Effector CD4-positive, alpha-beta T cell (primary cell): ENCODE measurements at places on chromosomes 1 and 21.

GRCh38 chr1:44405031-44405797, at the start of gene RNF220:
RNF220 (plus strand) TSS chr1:44405255.
- no peak for DNase-seq

DNA sequence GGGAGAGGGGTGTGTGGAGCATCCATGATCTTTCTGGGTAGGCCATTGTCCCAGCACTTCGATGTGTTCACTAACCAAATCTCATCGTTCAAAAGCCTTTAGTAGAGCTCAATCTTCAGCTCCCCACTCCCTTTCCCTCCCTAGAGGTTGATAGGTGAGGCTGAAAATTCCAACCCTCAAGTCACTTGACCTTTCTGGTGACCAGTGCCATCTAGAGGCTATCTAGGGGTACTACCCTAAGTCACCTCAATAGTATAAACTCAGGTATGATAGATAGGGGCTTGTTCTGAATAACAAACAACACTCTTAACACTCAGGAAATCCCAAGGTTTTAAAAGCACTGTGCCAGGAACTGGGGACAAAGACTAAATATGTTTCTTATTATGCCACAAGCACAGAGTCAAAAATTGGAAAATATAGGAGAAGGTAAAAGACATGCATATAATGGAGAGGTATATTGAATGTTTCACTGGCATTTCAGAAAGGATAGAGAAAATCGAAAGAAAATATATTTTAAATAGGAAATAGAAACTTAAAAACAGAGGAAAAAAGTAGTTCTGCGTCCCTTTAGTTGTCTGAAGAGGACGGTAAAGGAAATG, 42.9 kb upstream of the CD53 start:
- peak; percentile 7 for DNase-seq

- DNase-seq: no peak
Observed at GRCh38 chr1:217718873-217719272, 87.7 kb downstream of the SPATA17 start.

- peak; percentile 55 for DNase-seq
Observed at GRCh38 chr1:26541816-26542711, 12.5 kb downstream of the RPS6KA1 start.

DNA sequence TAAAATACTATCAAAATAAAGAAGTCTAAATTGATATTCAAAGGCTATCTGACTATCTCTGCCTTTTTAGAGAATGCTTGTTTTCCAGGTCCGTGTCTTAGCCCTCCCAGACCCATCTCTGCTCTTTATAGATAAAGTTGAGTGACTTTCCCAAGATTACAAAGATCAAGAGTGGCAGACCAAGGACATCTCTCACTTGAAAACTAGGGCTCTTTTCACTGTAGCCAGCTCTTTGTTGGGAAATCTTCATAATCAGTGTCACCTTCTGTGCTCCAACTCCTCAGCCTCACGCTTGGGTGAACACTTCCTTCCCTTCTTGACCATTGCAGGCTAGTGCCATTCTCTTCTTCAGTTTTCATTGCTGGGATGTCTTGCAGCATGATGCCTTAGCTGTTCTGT, 211.1 kb downstream of the PBX1 start:
- DNase-seq: no peak

DNA sequence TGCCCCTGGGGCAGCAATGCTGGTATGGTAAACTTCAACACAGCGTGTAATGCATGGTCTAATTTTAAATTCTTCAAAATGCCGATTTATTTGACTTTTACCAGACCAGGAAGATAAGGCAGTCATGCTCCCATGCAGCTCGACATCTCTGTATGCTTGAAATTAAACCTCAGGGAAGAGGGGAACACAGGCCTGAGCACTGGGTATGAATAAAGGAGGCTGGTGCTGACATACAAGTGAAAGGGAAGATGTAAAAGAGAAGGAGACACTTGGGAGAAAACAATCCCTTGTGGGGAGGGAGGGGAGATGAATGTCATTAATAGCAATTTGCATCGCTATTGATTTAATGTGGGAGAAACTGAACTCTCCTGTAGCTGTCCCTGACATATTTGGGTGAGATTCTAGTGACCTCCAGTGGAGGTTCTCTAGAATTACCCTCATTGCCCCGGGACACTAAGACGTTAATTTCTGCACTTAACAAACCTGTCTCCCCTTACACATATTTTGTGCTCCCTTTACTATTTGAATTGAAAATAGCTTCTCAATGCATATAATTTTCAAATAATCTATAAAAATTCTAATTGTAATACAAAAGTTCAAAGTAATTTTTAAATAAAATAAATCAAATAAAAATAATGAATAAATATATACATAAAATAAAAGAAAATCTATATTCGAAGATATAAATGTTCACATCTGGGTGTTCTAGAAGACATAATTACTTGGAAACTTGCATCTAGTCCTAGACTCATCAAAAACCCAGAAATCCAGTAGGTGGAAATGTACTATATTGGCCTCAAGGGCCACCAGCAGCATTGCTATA, 283.1 kb downstream of the LMX1A start:
- DNase-seq: no peak

DNA sequence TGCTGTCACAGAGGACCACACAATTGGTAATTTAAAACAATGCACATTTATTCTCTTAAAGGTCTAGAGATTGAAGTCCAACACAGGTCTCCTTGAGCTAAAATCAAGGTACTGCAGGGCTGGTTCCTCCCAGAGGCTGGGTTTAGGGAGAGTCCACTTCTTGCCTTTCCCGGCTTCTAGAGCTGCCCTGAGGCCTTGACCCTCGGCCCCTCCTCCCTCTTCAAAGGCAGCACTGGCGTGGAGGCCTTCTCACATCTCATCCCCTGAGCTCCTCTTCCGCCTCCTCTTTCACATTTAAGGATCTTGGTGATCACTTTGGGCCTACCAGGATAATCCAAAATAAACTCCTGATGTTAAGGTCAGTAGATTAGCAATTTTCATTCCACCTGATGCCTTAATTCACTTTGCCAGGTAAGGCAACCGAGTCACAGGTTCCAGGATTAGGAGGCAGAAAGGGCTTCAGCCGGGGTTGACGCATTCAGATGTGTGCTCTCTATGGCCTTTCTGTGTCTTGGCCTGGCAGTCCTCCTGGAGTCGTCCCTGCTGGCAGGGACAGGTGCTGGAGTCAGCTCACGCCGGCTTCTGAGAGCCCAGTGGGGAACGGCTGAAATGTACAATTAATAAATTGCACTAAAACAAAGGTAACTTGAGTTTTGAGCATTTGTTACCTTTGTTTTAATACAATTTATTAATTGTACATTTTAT, 61.2 kb upstream of the ABCG1 start:
- DNase-seq: no peak

- DNase-seq: no peak
Observed at GRCh38 chr1:3067671-3068563, 1.1 kb upstream of the PRDM16 start.

DNA sequence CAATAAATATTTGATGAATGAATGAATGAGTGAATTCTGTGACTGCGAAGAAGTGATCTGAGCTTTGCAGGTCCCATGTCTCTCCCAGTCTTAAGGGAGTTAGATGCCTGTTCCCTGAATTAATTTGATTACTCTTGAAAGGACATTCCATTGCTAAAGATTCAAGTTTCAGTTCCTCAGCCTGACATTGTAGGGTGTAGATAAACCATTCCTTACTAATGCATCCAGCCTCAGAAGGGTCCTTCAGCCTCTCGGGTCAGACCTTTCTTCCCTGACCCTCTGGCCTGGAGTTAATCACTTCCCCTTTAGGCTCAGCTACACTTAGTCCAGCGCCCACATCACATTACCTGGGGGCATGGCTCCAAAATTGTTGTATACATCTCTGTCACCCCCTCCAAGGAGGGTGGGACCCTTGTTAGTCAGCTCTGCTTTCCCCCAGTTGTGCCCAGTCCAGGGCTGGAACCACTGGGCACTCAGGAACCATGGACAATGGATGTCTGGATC, 2.6 kb downstream of the INSRR start:
- no peak for DNase-seq

DNA sequence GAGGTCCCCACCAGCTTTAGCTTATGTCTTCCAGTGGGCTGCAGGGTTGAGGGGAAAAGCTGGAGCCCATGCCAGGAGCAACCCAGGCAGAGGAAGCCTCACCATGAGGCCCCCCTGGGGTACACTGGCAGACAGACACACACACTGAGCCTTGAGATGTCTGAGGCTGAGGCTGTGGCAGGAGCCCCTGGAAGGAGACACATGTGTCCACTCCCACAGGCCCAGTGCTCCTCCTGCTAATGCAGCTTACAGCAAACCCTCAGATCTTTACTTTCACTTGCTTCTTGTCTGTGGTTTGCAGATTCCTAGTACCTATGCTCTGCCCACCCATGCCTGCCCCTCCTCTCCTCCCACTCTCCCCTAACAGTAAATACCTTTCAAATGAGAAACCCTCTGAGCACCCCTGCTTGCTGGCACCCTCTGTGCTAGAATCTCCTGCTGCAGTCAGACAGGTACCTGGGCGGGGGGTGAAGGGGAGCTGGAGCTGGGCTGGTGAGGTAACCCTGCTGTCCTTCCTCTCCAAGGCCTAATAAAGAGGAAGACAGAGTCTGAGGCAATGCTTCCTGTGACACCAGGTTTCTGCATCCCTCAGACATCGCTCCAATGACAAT, 63.4 kb upstream of the NEK2 start:
- no peak for DNase-seq
